ENCODE measurements at places on chromosomes 4 and X. TPM values are rescaled to one million over a fixed set of nuclear protein-coding genes. Genes with fewer than 3 reads are reported as not detected.

Gene RBM41
- total RNA-seq: 20.2 TPM

Gene RTL3
- not detected for total RNA-seq

Gene PRKG2
- total RNA-seq: 0.60 TPM

Gene ASMTL
- total RNA-seq: 62.2 TPM

Gene OPRPN
- total RNA-seq: not detected

Gene CNGA1
- total RNA-seq: not detected

Gene EDNRA
- total RNA-seq: not detected

Gene SPIN4
- 10.5 TPM for total RNA-seq
